Right renal cortex interstitium (tissue), 3 donors: ENCODE measurements at places on chromosomes 3 and 15.

GRCh38 chr3:150033721-150034120 is 63.0 kb upstream of the PFN2 start:
- no peak for DNase-seq

DNA sequence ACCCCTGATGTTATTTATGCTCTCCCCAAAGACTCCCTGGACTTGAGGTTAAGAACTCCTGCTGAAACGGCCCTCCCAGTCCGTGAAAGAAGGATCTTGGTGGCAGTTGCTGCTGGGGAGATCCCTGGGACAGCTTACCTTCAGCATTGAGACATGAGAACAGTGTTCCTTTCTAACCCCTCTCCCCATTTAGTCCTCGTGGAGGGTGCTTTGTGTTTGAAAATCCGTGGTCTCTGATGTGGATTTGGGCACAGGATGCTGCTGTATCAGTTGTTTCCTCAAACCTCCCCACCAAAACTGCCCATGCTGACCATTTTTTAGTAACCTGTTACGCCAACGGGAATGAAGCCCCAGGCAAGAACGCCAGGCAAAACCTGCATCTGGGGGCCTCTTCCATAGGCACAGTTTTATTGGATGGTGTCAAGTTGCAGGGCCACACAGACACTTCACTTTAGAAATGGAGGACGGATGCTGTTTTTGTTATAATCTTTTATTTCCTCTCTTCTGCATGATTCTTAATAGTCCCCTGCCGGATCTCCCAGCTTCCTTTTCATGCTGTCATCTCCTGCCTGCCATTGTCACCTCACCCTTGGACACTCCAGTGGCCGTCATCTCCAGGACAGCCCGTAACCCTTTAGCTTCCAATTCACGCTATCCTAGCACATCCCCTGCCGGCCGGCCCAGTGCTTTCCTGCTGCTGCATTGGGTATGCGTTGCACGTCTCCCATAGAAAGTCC is 31.7 kb upstream of the CEMIP start:
- DNase-seq, result no peak

DNA sequence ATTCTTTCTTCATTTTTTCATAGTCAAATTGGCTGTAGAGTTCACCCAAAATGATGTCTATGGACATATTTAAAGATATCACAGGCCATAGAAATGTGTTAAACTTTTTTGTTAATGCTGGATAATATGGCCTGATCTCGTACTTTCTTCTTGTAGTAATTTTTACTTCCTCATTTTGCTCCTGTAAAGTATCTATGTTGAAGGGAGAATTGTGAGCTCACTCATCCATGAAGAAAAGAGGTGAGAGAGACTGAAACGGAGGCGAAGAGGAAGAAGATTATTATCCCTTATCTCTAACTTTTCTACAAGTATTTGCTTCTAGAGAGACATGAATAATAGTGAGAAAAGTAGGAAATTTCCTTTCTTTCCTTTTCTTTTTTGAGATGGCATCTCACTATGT is 613.8 kb upstream of the TBL1XR1 start:
- DNase-seq, result no peak

- no peak for DNase-seq
Measured at GRCh38 chr3:180048103-180048502, 11.4 kb upstream of the PEX5L start.

- DNase-seq, result no peak
Measured at GRCh38 chr3:172820492-172820891, 70.0 kb downstream of the ECT2 start.

DNA sequence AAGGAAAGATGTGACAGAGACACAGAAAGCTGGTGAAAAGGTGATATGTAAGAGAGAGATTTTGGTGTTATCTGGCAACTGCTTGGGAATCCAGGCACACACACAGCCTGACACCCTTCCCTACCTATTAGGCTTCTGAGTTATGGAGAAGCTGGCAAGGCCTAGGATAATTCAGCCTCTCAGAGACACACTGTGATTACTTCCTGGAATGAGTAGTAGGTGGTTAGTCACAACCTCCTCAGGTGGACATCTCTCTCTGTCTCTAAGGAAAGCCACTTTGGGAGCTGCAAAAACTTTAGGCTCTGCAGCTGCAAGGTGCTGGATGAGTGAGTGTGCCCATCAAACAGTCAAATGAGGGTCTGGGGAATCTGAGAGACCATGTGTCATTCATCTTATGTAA is 201.9 kb downstream of the PDCD6IP start:
- no peak for DNase-seq

GRCh38 chr15:101221902-101222301 is 29.9 kb downstream of the CHSY1 start:
- no peak for DNase-seq

- no peak for DNase-seq
Measured at GRCh38 chr3:144564011-144564410, 592.4 kb downstream of the DIPK2A start.

DNA sequence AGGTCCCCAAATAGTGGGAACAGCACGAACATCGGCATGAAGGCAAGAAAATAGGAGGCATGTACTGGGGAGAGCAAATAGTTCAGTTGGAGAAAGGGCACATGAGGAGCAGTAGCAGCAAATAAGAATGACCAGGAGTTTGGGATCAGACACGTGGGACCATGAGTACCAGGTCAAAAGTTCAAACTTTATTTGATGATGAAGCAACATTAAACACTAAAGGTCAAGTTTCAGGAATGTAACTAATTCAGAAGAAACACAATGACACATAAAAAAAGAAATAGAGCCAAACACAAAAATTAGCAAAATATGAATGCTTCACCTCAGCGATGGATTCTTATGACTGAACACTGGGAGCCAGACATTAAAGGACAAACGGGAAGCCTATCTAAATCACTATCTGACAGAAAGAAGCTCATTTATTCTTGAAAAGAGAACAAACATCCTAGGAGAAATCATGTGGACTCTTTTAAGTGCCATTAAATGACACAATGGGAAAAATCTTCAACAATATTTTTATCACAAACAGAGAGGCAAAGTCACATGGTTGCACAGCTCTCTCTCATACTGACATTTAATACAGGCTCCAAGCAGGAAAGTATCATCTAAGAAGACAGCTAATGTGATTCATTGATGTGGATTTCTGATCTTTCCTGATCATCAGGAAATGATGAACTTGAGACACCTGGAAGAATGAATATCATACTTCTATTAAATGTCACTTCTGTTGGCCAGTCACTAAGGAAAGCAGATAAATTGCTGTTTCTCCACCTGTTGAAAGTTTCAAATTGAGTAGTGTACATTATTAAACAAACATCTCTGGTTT is 216.9 kb upstream of the THBS1 start:
- DNase-seq, result no peak

- DNase-seq, result no peak
Measured at GRCh38 chr3:152287898-152288576, 19.3 kb downstream of the MBNL1 start.

- DNase-seq, result no peak
Measured at GRCh38 chr15:73345658-73346057, 23.1 kb downstream of the HCN4 start.

DNA sequence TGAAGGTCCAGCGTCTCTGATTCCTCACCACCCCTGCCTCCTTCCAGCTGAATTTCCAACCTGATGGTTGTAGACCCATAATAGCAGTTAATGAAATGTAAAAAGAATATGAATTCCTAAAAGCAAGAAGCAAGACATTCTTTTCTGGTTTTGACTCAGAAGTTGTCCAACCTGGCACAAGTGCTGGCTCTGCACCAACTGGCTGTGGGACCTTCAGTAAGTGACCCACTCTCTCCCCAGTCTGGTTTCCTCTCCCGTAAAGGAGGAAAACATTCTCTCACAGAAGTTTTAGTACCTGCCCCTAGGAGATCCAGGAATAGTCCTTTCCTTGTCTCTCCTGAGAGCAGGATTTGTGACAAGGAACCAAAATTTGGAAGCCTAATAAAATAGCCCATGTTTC is 236.9 kb upstream of the TRIM42 start:
- no peak for DNase-seq

DNA sequence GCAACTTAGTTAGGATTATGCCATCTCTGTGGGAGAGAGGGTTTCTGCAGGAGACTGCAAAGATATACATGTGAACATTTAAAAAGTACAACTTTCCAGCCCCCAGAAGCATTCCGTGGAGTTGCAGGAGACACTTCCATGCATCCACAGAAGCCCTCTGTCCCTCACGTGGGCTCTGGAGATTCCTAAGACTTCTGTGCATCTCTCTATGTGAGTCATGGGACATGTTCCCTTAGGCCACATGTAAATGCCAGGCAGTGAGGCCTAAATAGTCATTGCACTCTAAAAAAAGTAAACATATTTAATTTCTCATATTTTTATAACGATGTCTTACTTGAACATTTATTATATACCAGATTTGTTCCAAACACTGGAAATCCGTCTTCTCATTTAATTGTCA is 126.5 kb upstream of the ROPN1 start:
- no peak for DNase-seq

DNA sequence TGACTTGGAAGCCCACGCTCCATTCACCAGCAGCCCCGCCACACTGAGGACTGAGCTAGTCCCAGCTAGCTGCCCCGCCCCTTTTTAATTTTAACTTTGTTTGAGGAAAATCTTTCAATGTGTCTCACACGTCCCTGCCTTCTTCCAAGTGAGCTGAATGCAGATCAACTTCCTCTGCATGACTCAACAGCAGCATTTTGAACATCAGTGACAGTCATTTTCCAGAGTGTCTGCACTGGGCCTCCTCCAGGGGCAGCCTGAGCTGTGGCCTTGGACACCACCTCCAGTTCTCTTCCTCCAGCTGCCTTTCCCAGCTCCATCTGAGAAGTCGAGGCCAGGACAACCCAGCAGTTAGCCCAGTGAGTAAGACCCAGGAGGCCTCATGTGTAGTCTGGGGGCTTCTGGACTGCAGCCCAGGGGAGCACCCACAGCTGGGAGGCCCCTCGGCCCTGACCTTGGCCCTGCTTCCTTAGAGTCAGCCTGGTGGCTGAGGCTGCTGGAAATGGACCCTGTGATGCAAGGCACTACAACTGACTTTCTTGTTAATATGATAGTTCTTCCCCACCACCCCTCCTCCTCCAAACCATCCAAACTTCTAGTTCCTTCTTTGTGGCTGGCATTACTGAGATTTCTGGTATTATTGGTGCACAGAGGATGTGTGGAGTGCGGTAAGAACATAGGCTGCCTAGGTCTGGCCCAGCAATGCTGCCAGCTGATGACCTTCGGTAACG is 21.4 kb upstream of the ESYT3 start:
- no peak for DNase-seq

GRCh38 chr15:98003518-98003917 is 43.0 kb downstream of the ARRDC4 start:
- no peak for DNase-seq

GRCh38 chr3:18556001-18556408 is 130.9 kb upstream of the SATB1 start:
- DNase-seq, result no peak

DNA sequence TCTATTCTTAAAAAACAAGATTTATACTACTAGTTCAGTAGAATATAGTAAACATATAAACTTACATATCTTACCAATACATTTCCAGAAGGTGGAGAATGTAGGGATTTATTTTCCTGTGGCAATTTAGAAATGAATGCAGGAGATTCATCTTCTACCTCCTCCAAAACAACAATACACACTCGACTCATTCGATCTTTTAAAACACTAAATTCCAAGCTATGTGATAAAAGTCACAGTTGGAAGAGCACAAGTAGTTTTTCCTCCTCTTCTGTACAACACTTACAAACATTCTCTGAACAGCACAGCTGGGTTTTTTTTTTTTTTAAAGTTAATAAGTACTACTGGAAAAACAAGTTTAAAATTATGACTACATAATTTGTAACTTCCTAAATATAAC is 1.4 kb downstream of the ANKRD28 start:
- no peak for DNase-seq

DNA sequence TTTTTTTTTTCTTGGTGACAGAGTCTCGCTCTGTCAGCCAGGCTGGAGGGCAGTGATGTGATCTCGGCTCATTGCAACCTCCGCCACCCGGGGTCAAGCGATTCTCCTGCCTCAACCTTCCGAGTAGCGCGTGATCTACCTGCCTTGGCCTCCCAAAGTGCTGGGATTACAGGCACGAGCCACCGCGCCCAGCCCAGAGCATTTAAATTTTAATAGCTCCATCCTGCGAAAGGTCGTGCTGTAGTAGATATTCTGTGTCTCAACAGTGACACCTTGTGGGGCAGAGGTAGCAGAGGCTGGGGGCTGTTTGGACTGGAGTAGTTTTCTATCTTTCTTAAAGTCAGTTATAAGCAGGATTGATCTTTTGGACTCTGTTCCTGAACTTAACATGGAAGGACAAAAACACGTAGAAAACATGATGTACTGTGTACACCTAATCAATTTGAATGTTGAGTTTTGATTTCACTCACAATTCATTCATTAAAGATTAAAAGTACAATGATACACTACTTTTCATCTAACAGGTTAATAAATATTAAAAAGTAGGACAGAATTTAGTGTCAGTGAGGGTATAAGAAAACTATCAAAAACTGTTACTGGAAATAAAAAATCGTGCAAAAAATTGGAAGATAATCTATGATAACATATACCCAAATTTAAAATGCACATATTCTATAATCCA is 11.0 kb upstream of the PDCD6IP start:
- DNase-seq, result peak; percentile 41

DNA sequence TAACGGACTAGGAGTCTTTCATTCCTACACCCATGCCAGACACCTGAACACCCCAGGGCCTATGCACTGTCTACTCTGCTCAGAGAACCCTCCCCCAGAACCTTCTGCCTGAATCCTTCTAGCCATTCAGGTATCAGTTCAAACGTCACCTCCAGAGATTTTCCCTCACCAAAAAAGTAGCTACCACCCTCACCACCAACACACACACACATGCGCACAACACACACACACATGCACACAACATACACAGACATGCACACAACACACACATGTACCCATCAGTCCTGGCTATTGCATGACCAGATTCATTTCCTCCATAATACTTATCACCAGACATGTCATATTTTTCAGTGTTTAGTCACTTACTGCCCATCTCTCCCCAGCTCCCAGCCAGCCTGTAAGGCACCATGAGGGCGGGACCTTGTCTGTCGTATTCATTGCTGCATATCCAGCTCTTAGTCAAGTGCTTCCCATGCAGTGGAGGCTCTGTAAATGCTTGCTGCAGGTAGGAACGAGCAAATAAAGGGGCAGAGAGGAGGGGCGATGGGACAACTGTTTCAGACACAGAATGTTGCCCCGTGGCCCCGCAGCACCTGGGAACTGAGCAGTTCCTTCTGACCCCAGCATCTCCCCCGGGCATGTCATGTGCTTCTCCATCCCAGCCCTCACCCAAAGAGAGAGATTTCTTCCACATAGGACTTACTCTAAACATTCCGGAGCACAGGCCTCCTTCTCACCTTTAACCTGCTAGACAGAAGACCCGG is 29.2 kb downstream of the XXYLT1 start:
- no peak for DNase-seq

GRCh38 chr3:4008205-4008604 is 209.0 kb downstream of the LRRN1 start:
- no peak for DNase-seq
